Stimulated activated CD8-positive, alpha-beta memory T cell treated with anti-CD3 and anti-CD28 coated beads, Interleukin-15, amount 100 ng/mL, for 24 hours (primary cell): ENCODE measurements at places on chromosomes 5 and 9.

- no peak for DNase-seq
Measured at GRCh38 chr5:151023651-151024050, 3.3 kb downstream of the GPX3 start.

- DNase-seq, result no peak
Measured at GRCh38 chr5:13503017-13503416, 441.5 kb downstream of the DNAH5 start.

GRCh38 chr9:94692601-94693000 is 33.9 kb upstream of the AOPEP start:
- no peak for DNase-seq

DNA sequence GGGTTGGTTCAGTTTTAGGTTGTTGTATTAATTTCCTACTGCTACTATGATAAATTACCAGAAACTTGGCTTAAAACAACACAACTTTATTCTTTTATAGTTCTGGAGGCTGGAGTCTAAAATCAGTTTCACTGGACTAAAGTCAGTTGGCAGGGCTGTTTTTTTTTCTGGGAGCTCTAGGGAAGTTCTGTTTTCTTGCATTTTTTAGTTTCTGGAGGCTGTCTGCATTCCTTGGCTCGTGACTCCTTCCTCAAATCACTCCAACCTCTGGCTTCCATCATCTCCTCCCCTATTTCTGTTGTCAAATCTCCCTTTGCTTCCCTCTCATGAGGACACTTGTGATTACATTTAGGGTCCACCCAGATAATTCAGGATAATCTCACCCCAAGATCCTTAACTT is 51.3 kb upstream of the SUB1 start:
- DNase-seq, result no peak

GRCh38 chr5:135457424-135458071 is 5.4 kb upstream of the TIFAB start:
- DNase-seq, result peak; percentile 37

- no peak for DNase-seq
Measured at GRCh38 chr5:169695919-169696490, 58.9 kb downstream of the DOCK2 start.

GRCh38 chr9:72880821-72881220 is 72.0 kb downstream of the ALDH1A1 start:
- DNase-seq, result no peak

GRCh38 chr9:16651446-16651964 is 219.0 kb downstream of the BNC2 start:
- no peak for DNase-seq

- no peak for DNase-seq
Measured at GRCh38 chr5:132489871-132490483, 596 bp downstream of the IRF1 start.

GRCh38 chr9:117293206-117294114 is 121.4 kb downstream of the ASTN2 start:
- DNase-seq, result no peak

DNA sequence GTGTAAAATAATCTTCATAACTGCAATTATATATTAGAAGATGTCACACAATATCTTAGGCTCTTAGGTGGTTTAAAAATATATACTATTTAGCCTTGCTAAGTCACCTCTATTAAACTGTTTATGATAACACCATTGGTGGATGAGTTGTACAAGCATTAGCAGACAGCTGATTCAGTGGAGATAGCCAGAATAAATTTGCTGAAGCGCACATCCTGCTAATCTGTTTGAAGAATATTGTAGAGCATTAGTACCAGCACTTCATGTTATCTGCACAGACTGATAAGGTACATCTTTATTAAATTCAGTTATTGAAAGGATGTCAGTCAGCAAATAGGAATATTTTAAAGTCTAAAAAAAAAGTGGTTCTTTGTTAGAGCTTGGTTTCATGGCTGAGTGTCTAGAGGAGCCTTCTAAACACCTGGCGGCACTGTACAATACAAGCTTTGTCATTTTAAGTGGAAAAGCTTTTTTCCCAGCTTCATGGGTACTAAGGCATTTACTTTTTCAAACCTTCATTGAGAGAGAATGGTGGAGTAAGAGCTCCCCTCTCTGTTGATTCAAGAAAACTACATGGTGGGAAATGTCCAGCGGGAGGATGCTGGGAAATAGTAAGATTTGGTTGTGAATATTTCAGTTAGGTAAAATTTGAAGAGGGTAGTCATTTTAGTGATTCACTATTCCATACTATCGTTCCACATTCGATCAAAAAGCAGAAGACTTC is 275.1 kb downstream of the SLF1 start:
- DNase-seq, result no peak

DNA sequence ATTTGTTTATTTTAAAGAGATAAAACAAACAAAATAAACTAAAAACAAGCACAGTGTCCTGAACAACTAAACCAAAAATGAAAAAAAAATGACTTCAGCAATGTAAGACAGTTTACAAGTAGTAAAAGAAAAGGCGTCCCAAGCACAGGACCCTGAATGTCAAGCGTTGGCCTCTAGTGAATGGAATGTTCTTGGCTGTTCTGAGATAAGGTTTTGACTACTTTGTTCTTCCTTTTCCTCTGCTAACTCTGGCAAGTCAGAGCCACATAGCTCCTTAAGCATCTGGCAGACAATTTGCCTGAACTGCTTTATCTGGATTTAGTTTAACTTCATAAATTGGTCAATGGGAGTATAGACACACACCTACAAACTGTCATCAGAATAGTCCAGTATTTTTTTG is 655.2 kb downstream of the ANXA1 start:
- DNase-seq, result no peak

GRCh38 chr5:6758236-6758635 is 45.0 kb downstream of the TENT4A start:
- no peak for DNase-seq

DNA sequence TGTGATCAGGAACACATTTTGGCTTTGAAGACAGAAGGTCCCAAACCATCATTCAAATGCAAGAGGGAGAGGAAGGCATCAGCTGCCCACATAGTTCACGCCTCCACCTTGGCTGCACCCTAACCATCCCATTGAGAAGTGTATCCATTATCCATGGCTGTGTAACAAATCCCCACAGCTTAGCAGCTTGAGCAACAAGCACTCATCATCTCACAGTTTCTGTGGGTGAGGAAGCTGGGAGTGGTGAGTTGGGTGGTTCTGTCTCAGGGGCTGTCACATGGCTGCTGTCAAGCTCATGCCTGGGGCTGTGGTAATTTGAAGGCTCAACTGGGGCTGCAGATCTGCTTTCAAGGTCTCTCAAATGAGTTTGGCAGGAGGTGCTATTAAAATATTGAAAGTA is 23.0 kb upstream of the CEP72 start:
- no peak for DNase-seq

GRCh38 chr9:70588381-70588780 is 173.9 kb upstream of the KLF9 start:
- DNase-seq, result no peak

GRCh38 chr5:55634209-55634805 is 77.8 kb downstream of the SLC38A9 start:
- DNase-seq, result no peak

- no peak for DNase-seq
Measured at GRCh38 chr9:93255994-93256877, 72.3 kb downstream of the WNK2 start.

DNA sequence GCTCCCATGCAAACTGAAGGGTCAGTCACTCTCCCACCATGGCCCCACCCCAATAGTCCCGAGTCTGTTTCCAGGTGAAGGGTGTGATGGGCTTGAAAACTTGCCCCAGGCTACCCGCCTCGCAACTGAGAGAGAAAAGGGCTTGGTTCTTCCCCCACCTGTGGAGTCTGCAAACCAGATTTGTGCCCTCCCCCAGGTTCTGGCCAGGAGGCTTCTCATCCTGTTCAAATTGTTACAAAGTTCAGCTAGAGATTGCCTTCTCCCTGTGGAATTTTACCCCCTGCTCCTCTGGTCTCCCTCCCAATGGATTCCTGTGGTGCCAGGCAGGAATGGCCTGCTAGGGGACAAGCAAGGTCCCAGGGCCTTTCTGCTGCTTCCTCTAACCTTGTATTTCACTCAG is 93.1 kb upstream of the ACO1 start:
- DNase-seq, result no peak

GRCh38 chr5:156328161-156328560 is 1.2 kb downstream of the SGCD start:
- DNase-seq, result no peak

GRCh38 chr5:61569353-61569752 is 237.3 kb downstream of the ZSWIM6 start:
- DNase-seq, result no peak

DNA sequence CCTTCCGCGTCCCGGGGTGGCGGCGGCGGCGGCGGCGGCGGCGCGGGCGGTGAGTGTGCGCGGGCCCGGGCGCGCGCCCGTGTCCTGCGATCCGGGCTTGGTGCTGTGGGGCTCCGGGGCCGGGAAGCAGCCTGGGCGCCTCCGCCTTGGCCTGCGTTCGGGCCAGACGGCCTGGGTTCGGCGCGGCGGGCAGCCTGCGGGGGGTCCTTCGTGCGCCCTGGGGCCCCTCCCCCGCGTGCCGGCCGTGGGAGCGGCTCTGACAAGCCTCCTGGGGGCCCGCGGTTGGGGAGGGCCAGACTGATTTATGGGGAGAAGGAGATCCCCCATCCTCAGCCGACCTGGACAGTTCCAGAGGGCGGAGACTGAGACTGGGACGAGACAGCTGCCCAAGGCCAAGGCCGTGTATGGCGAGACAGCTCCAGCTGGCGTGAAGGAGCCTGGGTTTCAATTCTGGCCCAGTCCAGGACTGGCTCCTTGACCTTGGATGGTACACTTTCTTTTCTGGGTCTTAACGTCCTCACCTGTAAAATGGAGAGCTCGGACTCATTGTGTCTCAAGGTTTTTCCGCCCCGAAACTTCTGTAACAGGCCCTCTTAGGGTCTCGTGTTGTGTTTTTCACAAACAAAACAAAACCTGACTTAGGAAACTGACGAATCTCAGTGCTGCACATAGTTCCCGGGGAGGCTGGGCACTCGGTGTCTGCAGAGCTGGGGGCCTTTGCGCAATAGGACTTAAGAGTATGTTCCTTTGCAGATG is 603 bp downstream of the TMEM268 start:
- no peak for DNase-seq

DNA sequence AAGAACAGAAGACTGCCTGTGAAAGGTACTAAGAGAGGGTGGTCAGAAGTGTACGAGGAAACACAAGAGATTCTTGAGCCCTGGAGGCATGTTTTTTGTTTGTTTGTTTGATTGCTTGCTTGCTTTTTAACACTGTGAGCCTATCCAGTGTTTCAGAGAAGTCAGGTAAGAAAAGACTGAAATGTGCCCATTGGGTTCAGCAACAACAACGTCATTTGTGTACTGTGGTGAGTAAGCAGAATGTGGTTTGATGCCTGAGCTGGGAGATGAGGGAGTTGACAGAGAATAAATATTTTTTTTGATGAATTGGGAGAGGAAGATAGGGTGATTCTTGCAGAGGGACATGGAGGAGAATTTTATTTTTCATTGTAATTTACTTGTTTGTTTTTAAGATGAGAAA is 73.1 kb downstream of the RPS23 start:
- no peak for DNase-seq

GRCh38 chr5:17463653-17464052 is 34.4 kb upstream of the TAF11L2 start:
- no peak for DNase-seq

DNA sequence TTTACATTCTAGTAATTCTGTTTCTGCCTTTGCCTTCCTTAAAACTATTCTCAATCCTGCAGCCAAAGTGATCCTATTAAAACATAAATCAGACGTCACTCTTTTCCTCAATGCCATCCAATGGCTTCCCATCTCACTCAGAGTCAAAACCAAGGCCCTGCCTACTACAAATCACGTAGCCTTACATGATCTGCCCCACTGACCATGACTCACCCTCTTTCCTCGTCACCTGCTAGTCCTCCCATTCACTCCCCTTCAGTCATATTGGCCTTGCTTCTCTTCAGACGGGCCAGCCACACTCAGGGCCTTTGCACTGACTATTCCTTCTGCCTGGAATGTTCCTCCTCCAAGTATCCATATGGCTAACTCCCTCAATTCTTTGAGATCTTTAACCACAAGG is 39.0 kb upstream of the DMXL1 start:
- no peak for DNase-seq

DNA sequence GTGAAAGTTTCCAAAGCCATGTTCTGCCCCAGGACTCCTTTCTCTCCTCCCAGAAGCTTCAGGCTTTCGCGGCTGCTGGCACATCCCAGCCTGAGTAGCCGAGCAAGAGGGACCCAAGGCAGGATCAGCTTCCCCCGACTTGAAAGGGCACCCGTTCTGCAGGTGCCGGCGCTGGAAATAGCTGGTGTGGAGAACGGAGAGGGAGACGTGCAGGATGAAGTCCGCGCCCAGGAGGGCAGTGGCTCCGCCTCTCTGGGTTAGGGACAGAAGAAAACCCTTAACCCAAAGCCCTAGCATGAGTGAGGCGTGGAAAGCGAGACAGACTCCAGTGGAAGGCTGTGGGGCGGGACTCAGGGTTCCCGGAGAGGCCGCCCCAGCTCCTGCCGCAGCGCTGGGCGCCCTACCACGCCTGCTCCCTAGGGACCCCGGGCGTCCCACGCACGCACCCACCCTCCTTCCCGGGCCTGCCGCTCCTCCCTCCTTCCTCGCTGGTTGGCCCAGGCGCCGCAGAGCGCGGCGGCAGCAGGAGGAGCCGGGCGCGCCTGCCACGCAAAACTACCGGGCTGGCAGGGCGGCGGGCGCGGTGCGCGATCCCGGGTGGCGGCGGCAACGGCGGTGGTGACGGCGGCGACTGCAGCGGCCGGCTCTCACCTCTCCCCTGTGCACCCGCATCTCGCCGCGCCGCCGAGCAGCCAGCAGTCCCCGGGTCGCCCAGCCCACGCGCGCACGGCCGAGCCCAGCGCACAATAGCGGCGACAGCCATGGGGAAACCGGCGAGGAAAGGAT is at the start of gene SLC1A1:
Gene SLC1A1 (plus strand): TSS at position 550 of the 786 bp plus-strand sequence. CDS start 212 bp downstream, at position 762.
- no peak for DNase-seq

- DNase-seq, result no peak
Measured at GRCh38 chr9:105023788-105024187, 95.8 kb upstream of the ABCA1 start.

GRCh38 chr5:36059571-36060419 is 6.9 kb downstream of the UGT3A2 start:
- DNase-seq, result no peak

DNA sequence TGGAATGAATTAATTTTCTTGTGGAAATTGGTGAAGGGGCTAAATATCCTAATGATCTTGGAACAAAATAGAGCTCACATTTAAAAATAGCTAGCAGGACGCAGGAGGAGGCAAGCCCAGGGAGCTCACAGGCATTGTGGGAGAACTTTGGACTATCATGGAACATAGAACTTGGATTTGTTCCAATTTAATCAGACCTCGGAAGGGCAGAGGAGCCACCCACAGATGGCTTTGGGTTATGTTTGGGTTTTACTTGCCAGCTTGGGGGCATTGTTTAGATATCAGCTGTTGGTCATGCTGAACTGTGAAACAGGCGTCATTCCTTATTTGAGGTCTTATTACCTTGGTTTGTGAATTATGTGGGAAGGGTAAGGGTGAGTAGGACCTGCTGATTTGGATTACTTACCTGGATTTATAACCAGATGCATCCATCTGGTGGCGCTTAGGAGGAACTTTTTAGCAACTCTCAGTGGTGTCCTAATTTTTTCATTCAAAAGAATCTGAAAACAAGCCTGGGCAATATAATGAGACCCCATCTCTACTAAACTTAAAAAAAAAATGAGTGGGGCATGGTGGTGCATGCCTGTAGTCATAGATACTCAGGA is 14.1 kb upstream of the PTGR1 start:
- DNase-seq, result no peak
